Lung microvascular endothelial cell (primary cell): ENCODE measurements at places on chromosomes 1 and 21. TPM values are rescaled to one million over a fixed set of nuclear protein-coding genes. Genes with fewer than 3 reads are reported as not detected.

The ELAVL4 gene
- not detected in 2 replicates for total RNA-seq

GRCh38 chr1:226916497-226916896 is 23.6 kb upstream of the COQ8A start:
- DNase-seq, result no peak

DNA sequence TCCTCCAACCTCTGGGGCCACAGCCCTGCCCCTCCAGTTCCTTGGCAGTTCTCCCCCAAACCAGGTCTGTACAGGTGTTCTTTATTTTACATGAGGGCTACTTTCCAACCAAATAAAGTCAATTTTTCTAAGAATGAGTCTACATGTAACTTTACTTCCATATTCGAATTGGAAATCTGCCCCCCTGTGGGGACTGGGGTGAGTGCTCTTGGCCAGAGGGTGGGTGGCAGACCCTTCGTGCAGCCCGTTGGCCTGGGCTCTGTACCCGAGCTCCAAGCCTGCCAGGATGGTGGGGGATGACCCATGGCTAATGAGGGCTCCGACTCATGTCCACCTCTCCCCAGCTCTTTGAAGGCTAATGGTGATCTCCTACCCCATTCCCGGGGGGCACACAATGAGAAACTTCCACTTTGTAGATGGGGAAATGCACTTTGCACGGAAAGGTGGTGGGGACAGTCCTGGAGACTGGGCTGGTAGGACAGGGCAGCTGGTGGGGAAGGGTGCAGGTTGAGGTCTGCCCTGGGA is 589 bp upstream of the CATSPER4 start:
- no peak for DNase-seq

The TCEA3 gene
- total RNA-seq, result 0.20 and 0.22 TPM in 2 replicates

DNA sequence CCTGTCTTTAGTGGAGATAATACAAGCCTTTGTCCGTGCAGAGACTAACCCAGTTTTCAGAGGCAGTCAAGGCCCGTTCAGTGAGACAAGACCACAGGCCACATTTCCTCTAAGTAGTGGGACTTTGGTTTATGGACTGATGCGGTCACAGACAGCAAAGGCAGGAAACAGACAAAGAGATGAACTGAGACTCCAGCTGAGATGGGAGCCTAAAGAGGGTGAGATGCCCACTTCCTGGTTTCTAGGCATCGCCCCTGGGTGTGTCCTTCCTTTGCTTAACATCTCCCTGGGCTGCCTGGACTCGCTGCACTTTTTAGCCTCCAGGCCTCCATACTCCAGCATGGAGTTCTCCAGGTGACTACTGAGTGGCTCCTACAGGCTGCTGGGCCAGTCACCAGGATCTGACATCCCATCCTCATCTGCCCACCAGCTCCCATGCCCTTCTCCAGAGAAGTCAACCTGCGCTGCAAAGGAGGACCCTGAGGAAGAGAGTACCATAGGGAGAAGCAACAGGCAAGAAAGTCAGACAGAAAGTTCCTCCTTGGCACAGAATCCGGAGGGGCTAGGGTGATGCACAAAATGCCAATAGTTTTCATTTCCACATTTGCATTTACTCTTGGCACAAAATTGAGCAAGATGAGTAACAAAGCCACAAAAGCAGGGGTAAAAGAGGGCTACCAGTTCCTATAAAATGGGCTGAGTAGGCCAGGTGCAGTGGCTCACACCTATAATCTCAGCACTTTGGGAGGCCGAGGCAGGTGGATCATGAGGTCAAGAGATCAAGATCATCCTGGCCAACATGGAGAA is 15.1 kb downstream of the THEMIS2 start:
- no peak for DNase-seq

DNA sequence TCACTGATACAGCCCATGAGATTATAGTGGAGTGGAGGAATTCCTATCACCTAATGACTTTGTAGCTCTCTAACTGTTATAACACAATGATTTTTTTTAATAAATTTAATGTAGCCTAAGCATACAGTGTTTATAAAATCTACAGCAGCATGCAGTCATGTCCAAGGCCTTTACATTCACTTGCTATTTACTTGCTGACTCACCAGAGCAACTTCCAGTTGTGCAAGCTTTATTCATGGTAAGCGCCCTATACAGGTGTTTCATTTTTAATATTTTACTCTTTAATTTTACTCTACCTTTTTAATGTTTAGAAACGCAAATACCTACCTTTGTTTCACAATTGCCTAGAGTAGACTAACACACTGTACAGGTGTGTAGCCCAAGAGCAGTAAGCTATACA is 1652.2 kb downstream of the BRINP3 start:
- no peak for DNase-seq

- no peak for DNase-seq
Observed at GRCh38 chr1:162361349-162361748, 15.3 kb downstream of the SPATA46 start.

GRCh38 chr1:84785271-84786036 is 95.2 kb upstream of the SSX2IP start:
- no peak for DNase-seq

DNA sequence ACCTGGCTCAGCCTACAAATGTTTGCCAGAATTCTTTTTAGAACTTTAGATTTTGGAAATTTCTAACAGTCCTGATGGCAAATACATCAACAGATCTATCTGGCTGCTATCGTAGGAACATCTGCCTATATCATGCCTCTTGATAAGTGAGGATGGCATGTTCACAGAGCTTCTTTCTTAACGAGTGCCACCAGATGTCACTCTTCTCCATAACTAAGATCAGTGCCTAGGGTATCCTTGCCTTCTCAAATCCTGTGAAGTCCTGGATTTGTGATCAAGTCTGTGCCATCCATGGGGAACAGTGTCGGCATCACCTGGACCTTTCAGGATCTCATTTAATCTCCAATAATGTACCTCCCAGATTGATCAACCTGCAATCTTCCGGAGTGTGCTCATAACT is 36.5 kb upstream of the CD5L start:
- peak; percentile 52 for DNase-seq

The MDM4 gene
- total RNA-seq, result 7.0 and 15.9 TPM in 2 replicates

The CADM3 gene
- under 0.01 and 0.40 TPM in 2 replicates for total RNA-seq

The FCRL1 gene
- not detected in 2 replicates for total RNA-seq

GRCh38 chr1:39204441-39205081 is at the start of gene MACF1:
TSS of gene MACF1 (plus strand) at chr1:39204695. CDS start at chr1:39205023, 328 bp downstream.
- DNase-seq, result peak; percentile 32

The UTS2 gene
- total RNA-seq, result not detected in 2 replicates

DNA sequence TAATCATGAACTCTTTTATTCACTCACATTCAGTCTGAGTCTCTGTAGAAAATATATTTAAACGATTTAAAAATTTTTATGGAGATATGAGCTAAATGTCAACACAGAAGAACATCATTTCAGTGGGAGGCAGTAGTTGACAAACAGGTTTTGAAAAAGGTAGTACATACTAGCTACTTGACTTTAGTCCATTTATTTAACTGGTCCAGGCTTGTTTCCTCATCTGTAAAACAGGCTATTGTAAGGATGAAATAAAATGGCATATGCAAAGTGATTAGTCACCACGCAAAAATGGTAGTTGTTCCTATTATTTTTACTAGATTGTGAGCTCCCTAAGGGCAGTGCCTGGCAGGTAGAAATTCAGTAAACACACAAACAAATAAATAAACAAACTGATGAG is 75.2 kb downstream of the NTPCR start:
- no peak for DNase-seq

The LGR6 gene
- total RNA-seq, result not detected in 2 replicates

- no peak for DNase-seq
Observed at GRCh38 chr21:35075546-35075945, 26.4 kb upstream of the RUNX1 start.

GRCh38 chr21:45078371-45078770 is 4.0 kb downstream of the ADARB1 start:
- no peak for DNase-seq

DNA sequence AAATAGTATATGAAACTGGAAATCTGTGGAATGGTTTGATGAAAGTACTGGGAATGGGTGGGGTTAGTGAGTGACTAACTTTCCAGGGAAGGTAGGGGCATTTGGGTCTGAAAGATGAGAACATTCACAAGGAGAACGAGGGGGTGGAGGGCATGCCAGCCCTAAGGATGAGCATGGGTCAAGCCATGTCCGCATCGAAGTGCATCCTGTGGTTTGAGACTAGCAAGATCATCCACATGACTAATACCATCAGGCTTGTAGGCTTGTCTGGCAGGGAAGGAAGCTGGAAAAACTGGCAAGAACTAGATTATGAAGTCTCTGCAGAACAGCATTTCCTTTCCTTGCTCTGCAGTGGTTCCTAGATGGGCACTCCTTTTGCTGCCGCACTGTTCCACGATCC is 70.4 kb upstream of the UBE2U start:
- DNase-seq, result peak; percentile 64

DNA sequence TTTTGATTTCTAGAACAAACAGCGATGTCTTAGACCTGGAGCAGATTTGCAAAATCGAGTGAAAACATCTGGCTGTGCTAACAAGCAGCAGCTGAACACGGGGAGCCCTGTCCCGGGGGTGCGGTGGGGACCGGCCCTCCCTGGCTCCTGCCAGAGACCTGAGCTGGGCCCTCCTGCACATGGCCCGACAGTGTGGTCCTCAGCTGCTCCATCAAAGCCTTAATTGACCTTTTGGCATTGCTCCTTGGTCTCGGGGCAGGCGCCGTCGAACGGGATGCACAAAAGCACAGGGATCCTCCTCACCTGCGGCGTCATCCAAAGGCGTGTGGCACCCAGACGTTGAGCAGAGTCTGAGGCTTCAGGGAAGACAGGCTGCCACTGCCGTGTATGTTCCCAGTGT is 73.2 kb downstream of the PRDM16 start:
- no peak for DNase-seq

The OR10J1 gene
- not detected in 2 replicates for total RNA-seq

The CNKSR1 gene
- not detected in 2 replicates for total RNA-seq

GRCh38 chr1:110356379-110356778 is 17.2 kb downstream of the RBM15 start:
- DNase-seq, result no peak

The NCAM2 gene
- under 0.01 TPM in 2 replicates for total RNA-seq

The APCS gene
- not detected in 2 replicates for total RNA-seq

DNA sequence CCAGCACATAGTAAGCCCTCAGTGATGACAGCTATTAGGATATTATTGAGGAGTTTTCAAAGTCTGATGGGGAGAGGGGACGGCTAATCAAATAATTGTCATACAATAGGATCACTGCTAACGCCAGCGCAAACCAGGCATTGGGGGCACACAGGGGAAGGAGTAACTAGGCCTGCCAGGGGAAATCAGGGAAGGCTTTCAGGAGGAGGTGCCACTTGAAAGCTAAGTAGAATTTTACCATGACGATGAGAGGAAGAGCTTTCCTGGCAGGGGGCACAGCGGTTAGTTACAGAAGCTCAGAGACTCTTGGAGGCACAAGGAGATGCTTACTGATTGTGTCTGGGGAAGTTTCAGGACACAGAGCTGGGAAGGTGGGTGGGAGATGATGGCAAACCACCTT is 47.2 kb upstream of the LAPTM5 start:
- DNase-seq, result no peak

The SYT6 gene
- not detected in 2 replicates for total RNA-seq

GRCh38 chr21:22754746-22755145 is 1756.5 kb downstream of the NCAM2 start:
- DNase-seq, result no peak

- no peak for DNase-seq
Observed at GRCh38 chr21:28431022-28431421, 561.7 kb downstream of the LTN1 start.

DNA sequence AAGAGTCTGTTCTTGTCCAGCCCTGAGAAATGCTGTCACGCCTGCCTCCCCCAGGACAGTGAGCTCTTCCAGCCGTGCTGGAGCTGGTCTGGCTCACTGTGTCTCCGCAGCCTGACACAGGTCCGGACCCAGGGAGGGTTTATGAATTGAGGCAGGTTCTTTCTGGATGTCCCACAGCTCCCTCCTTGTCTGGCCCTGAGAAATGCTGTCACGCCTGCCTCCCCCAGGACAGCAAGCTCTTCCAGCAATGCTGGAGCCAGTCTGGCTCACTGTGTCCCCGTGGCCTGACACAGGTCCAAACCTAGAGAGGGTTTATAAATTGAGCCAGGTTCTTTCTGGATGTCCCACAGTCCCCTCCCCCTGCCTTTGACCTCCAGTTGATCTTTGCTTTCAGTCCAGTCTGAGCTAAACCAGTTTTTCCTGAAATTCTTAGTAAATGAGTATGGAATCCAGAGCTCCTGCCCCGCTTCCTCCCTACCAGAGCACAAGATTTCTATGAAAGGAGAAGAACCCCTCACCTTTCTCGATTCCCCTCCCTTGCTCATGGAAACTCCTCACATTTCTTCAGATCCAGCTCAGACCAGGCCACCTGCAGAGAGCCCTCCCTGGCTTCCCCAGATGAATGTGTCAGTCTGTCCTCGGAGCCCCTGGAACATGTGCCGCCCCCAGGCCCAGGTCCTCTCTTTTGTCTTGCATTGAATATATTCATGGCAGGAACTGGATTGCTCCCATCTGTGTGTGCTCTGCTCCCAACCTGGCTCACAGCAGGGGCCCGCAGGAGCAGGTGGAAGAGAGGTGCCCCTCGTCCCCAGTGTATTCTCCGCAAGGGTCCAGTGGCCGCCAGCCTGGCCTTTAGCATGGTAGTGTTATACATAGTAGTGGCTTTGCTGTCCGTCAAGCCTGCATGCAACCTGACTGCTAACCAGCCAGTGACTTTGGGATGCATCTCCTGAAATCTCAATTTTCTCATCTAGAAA is 116.3 kb downstream of the EPHB2 start:
- no peak for DNase-seq
